Activated naive CD8-positive, alpha-beta T cell treated with anti-CD3 and anti-CD28 coated beads for 36 hours (primary cell): ENCODE measurements at places on chromosomes 5 and 9. TPM values are rescaled to one million over a fixed set of nuclear protein-coding genes. Genes with fewer than 3 reads are reported as not detected.

The SLC27A6 gene
- total RNA-seq = not detected

The SLC25A2 gene
- not detected for total RNA-seq

The NSG2 gene
- total RNA-seq = not detected

The GARIN3 gene
- 0.46 TPM for total RNA-seq

The INSYN2B gene
- total RNA-seq = not detected

The PCDHGC3 gene
- total RNA-seq = 0.33 TPM

The SLC6A7 gene
- not detected for total RNA-seq

The DDX4 gene
- total RNA-seq = not detected

- no peak for DNase-seq
These were observed 975 bp downstream of the PIP5KL1 start for GRCh38 chr9:127929625-127929979.

- DNase-seq = no peak
These were observed 715 bp upstream of the RPS6 start for GRCh38 chr9:19380826-19381075.

- no peak for DNase-seq
These were observed 92.6 kb upstream of the IRX4 start for GRCh38 chr5:1975406-1975715.

DNA sequence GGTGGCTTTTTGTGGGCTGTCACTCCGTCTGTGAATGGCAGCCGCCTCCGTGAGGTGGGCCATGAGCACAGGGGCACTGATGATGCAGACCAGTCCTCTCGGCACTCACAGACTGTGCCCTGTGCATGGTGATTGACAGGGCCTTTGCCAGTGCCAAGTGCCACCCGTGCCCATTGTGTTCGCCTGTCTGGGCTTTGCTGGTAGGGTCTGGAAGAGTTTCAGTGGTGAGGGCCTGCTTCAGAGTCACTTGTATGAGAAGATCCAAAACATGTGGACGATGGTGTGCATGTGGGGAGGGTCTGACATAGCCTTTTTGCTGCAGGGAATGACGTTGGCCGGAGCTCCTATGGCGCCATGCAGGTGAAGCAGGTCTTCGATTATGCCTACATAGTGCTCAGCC is 34.9 kb downstream of the TENT4A start:
- no peak for DNase-seq

DNA sequence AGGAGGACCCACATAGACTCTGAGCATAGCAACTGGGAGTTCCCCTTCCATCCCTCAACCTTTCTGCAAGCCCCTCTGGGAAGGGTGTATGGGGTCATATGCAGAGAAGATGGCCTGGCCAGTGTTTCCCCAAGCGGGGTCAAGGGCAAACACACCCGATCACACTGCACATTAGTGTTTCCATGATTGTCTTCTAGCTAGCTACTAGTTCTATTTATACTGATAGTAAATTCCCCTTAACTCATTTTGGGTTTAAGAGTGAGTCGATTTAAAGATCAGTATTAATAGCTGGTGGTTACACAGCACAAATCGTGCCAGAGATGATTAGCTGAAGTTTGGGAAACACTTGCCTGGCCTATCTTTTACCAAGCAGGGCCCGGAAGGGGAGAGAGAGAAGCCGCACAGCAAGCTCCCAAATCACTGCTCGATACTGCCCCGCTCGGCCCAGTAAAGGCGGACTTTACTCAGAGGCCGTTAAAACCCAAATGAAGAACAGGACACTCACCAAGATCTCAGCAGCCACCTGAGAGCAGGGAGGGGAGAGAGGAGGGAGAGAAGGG is 29.4 kb upstream of the TNIP1 start:
- no peak for DNase-seq

GRCh38 chr5:33887268-33887667 is 4.5 kb downstream of the ADAMTS12 start:
- no peak for DNase-seq

DNA sequence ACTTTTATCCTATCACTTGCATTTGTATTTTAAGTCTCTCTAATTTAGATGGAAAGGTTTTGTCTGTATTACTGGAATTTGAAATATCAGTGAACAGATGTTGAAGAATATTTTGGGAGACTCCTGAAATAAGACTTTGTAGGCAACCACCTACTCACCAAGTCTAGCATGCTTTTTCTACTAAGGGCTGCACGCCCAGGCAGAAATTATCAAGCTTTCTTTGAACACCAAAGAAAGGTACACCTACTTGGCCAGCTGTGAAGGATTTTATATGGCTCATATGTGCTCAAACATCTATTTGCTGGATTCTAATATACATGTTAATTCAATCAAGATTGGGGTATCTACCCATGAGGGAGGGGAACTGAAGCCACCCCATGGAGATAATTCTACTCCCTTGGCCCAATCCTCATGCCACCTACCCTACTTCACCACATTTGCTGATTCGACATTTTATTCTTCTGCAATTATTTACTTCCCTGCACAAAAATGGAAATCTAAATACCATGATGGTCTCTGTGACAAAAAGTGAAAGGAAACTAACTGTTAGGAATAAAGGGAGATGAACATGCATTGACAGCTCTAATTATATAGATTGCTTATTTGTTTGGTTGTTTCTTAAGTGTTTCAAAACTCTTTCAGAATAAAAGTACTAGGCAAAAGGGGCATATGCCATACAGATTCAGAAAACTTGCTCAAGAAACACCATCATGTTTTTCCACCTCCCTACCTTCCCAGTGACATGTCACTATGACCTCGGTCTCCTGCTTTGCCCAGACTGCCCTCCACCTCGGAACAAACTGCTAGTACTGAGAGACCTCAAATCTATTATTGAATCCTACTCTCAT is 895 bp upstream of the MYOT start:
- no peak for DNase-seq

DNA sequence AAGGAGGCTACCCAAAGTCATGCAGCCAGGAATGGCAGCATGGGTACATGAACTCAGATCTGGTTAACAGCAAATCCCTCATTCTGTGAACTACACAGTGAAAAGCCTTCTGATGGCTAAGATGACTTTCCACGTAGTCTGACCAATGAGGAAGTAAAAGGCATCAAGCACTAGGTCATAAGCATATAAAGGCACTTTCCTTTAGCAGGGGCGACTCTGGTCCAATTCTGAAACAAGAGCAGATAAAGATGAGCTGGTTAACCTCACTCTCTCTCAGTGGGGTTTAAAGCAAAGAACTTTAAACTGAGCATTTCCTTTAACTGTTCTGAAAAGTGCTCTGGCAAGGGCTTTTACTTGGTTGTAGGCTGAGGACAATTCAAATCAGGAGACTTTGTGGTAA is 21.1 kb downstream of the PSMB7 start:
- DNase-seq = no peak

DNA sequence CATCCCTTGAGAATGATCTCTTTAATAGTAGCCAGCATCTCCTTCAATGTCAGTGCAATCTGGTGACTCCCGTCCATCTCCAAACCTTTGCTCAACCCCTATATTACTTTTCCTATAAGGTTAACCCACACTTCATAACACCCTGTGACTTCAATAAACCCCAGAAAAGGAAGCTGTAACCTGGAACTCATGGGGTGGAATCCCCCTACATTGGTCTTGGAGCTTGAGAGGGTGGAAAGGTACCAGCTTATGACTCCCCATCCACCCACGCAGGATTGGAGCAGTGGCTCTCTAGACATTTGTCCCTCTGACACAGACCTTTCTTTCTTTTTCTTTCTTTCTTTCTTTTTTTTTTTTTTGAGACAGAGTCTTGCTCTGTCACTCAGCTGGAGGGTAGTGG is 54.7 kb upstream of the ZFR start:
- peak; percentile 22 for DNase-seq

GRCh38 chr9:114981063-114981462 is 50.7 kb upstream of the TNFSF8 start:
- DNase-seq = no peak

- no peak for DNase-seq
These were observed 81.1 kb downstream of the CDO1 start for GRCh38 chr5:115735108-115735998.

DNA sequence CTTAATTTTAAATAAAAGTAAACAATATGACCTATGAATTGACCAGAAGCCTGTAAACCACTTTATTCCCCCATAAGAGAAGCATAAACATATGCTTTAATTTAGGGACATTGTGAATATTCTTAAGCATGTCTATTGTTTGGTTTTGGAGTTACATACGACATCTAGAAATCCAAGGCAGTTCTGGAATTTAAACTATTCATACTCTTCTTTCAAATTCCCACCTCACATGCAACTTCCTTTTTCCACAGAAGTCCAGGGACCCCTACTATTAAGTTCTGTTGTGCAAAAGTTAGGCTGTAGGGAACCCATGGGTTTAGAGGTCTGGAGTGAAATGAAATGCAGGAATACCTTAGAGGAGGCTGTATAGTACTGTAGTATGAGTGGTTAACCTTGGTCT is 2.1 kb downstream of the RIC1 start:
- no peak for DNase-seq

- no peak for DNase-seq
These were observed 7.2 kb downstream of the PDLIM4 start for GRCh38 chr5:132264546-132265335.

DNA sequence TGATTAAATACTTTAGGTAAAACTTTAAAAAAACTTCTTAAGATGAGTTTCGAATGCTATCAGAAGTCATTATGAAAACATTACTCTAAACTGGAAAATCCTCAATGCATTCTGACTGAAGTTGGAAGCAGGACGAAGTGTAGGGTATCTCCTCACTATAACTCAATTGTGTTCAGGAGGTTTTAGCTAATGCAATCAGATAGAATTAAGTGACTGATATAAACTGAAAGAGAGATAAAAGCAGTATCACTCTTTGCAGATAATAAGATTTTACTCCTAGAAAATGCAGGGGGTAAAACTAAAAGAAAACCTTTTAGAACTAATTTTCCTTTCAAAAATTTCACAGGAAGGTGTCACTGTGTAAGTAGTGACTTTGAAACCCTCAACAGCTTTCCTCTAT is 22.1 kb downstream of the TAS2R1 start:
- DNase-seq = no peak

DNA sequence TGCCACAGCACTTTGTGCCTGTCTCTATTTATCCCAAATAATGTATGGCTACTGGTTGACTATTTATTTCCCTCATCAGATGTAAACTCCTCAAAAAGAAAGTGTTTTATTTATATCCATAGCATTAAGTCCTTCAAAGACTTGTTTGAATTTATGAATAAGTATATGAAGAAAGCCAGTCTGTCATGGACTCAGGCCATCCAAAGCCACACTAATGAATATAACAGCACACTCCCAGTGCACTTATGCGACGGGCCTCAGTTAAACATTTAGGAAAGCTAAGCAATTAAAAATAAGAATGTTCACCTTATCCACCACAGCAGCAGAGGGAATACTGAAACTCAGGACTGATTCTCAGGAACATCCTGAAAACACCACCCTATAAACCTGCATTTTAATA is 77.5 kb downstream of the DENND1A start:
- DNase-seq = no peak

DNA sequence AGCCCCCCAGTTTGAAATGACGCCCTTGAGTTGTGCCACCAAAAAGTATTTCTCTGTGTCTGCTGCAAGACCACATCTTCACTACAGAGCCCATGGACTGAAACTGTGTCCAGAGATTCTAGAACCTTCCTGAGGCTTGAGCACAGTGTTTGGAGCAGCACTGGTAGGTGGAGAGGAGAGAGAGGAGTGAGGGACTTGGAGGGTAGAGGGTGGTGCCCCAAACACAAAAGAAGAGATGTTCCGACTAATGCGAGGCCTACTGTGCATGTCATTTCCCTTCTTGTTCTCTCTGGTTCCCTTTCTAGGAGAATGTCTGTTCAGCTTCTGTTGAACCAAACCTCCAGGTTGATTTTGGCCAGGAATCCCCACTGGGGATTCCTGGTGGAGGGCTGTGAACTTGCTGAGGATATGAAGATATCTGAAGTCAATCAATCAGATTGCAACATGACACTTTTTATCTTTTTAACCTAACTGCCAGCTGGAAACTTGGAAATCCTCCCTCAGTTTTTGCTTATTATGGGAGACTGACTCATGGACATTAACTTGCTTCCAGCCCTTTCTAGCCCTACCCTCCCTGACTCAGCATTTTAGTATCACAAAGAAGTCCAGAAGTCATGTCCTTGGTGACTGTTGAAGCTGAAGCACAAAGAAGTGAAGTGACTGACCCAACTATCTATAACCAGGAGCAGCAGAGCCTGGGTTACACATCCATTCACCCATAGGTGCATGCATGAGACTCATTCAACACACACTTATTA is 154.5 kb downstream of the NR3C1 start:
- no peak for DNase-seq

DNA sequence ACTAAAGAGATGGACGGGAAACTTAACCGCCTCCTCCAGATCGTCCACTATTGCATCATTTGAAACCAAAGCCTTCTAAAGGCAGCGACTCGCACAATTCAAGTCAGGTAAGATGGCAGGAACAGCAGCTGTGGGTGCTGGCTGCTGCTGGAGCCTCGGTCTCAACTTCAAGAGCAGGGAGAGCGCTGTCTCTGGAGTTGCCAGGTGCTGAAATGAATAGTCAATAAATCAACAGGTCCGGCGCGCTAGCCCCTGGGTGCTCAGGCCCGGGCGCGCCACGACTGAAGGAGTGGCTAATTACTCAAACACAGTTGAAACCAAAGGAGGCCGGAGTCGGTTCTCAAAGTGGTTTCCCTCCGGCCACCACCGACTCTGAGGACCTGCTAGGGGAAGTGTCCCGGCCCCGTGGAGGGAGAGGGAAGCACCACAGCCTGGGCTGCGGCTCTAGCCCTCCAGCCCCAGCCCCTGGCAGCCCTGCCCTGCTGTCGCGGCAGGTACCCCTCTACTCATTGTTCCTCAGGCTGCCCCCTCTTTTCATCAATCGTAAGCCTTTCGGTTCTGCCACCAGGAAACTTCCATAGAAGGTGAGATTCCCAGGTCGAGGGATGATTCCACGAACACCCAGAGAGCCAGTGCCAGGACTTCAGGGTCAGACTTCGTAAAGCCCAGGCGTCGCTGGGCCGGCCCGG is 804 bp downstream of the TTC39B start:
- peak; percentile 51 for DNase-seq
